ENCODE measurements at places on chromosomes 12 and 14.

DNA sequence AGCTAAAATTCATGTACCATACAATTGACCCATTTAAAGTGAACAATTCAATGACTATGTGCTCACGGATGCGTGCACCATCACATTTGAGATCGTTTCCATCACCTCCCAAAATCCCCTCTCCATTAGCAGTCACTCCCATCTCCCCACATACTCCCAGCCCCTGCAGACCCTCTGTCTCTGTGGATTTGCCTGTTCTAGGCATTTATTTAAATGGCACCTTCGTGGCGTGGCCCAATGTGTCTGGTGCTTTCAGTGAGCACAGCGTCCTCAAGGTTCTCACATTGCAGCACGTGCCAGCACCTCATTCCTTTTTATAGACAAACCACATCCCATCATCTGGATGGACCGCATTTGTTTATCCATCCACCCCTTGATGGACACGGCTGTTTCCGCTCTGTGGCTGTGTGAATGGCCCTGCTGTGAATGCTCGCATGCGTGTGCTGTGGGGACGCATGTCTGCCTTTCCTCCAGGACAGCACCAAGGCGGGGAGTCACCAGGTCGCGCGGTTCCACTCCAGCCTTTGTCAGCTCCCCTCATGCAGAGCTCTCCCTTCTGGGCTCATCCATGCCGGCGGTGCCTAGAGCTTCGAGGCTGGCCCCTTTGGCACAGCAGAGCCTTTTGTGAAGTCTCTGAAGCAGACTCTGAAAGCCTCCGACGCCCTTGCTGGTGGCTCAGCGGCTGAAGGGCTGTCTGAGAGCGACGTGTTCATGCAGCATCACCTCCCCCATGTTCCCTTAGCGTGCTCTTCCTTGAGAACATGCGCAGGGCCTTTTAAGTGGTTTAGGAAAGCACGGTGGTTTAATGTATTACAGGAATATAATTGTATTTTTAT lies 184.4 kb downstream of the KIF26A start:
- DNase-seq, result peak; percentile 10

DNA sequence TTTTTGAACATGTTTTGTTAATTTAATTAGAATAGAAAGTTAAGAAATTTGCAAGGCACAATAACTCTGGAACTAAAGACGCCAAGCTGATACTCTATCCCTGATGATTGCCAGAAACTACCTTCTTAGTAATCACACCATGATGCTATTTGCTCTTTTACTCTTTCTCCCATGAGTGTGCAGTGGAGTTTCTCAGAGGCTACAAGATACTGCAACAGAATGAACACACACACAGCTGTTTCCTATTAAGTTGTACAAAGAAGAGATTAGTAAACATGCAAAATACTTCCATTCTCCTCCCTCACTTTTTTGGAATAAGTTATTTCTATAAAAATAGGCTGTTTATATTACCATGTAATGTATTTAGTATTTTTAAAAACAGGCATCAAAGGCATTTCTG lies 1367.5 kb downstream of the AACS start:
- no peak for DNase-seq

DNA sequence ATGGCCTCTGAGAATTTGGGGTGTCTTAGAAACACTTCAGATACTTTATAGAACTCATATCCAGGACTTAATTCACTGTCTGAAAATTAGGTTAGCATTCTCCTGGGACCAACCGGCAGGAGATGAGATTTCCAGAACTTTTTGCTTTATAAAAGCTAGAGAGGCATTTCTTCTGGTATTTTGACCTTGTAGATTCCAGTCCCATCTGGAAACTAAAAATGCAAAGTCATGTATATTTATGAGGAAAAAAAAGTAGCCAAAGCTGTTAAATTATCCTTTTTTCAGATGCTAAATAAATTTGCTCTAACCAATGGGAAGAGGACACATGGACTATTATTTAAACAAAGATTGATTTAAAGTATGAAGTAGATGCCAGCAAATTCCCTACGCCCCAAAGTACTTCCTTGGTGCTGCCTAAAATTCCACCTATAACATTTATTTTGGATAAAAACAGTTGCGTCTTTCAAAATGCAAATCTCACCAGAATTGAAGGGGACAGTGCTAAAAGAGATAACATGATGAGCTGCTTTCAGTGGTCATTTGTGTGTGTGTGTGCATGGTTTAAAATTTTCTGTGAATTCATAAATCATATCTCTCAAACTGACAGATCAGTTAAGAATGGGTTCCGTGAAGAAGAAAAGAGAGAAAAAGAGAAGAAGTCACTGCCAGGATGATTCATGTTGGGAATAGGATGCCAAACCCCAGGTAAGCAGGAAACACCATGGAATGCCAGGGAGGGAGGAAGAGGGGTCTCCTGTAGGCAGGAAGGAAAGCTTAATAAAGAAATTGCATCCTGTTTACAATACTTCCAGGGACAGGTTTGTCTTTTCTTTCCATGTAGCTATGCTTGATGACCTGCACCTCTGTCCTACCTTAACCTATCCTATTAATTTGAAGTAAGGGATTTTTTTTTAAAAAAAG lies 97.7 kb upstream of the RGS6 start:
- DNase-seq, result no peak

- DNase-seq, result no peak
These were observed 2.3 kb downstream of the CINP start for GRCh38 chr14:102360388-102360787.

DNA sequence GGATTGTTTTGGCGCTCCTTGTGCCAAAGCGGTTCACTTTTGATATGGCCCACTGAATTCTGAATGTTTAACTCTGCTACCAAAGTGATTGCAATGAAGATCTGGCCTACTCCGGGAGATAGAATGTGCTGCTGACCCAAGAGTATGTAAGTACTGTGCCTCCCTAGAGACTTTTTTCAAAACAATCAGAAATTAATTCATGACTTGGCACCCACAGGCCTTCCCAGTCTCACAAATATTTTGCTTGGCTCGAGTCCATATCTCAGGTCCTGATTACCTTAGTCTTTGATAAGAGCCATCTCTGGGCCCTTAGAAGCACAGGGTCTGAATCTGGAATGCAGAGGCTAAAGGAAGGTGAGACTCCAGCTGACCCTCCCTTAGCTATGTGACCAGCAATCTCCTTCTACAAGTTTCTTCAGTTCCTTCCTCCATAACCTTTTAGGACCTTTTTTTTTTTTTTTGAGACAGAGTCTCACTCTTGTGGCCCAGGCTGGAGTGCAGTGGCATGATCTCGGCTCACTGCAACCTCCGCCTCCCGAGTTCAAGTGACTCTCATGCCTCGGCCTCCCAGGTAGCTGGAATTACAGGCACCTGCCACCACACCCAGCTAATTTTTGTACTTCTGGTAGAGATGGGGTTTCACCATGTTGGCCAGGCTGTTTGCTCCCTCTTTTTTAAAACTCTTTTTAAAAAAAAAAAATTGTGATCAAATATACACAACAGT lies 49.5 kb upstream of the METAP2 start:
- no peak for DNase-seq

DNA sequence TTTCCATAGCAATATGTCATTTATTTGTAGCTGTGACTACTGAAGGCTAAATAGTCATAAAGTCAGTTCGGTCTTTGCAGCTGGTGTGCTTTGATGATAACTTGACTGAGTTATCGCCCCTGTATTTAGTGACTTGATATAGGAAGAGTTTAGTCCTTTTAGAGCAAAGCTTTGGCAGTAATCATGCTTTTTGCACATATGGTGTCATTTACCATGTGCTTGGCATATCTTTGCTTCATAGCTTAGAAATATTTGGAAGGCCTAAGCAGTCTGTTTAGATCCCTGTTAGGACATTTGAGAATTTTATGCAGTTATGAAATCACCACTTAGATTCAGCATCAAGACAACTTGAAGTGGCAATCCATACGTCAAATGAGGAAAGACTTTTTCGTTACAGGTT lies 31.6 kb downstream of the POLR3B start:
- no peak for DNase-seq

DNA sequence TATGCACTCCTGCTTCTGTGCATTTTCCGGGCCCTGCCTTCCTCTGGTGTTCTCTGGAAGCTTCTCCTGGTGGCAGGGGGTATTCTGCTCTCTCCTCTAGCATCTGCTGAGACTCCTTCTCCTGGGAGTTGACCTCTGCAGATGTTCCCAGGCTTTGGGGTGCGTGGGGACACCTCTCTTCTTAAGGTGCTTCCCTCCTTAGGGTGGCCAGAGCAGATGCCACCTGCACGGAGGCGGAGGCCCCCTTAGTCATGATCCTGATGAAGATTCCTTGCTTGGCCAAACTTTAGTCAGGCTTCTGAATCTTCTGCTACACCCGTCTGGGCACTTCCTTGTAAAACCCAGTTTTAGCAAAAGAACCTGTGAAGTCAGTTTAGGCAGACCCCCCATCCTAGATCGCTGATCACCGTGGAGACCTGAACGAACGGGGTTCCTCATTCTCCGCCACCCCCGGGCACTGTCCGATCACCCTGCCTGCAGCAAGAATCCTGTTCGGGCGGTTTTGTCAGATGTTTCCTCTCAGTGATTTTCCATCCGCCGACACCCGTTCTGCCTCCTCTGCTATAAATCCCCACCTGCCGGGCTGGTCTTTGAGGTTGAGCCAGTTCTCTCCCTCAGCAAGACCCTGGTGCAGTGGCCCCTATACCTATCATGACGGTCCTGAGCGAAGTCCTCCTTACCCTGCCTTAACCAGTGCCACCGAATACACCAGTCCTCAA lies 111.9 kb downstream of the CALM1 start:
- no peak for DNase-seq

- DNase-seq, result no peak
These were observed 75.1 kb upstream of the ST8SIA1 start for GRCh38 chr12:22409377-22410164.

- no peak for DNase-seq
These were observed 29.0 kb upstream of the MSI1 start for GRCh38 chr12:120397824-120398540.

GRCh38 chr12:116880213-116880816 lies 926 bp downstream of the HRK start:
- no peak for DNase-seq

GRCh38 chr14:33480071-33480886 lies 470.6 kb downstream of the EGLN3 start:
- DNase-seq, result no peak

- peak; percentile 80 for DNase-seq
These were observed 1.6 kb downstream of the TMEM121 start for GRCh38 chr14:105527826-105528585.

DNA sequence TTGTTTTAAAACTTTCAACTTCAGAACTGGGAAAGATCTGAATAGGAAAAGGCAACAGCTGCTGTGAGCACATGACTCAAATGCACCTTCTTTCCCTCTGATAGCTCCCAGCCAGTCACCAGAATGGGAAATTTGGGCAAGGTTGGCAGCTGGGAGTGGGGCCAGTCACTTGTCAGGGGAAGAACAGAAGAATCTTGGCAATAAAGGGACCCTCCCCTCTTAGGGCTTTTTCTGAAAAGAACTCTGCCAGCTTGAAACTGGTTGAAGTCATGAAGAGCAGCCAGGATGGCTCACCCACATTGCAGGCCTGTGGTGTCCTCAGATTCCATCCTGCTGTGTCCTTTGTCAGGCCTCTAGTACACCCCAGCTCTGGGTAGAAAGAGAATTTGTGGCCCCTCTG lies 10.3 kb upstream of the RIC8B start:
- no peak for DNase-seq

DNA sequence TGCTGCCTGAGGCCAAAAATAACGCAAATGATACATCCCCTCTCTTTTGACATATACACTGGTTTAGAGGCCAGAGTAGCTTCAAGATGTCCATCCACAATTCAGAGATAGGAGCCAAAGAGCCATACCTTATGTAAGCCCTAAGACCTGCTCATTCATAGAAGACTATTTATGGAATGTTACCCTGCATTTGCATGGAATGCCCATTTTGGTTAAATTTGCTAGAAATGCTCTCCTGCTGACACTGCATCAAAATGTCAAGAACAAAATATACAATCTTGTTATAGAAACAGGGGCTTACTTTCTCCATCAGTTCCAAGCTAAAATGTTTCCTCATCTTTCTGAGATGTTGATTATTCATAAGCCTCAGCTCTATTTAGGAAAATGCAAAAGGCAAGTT lies 183.3 kb upstream of the CDKN3 start:
- DNase-seq, result no peak

DNA sequence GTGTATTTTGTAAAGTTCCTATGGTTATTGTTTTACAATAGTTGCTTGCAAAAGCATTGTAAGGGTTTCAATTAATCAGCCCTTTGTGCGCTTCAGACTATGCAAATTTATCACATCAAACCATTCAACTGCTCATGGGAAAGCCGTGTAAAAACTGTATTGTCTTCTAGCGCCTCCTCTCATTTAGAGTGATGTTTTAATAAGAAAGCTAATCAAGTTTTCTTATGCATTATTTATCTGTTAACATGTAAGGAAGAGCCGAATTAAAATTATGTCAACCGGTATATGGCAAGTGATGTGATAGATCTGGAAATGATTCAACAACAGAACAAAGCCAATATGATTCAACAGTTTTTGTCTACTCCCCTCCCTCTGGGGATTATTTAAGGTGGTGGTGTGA lies 92.5 kb upstream of the RFX4 start:
- no peak for DNase-seq

GRCh38 chr12:41683513-41684240 lies 461.0 kb downstream of the GXYLT1 start:
- DNase-seq, result no peak

- peak; percentile 45 for DNase-seq
These were observed 222.1 kb downstream of the C12orf42 start for GRCh38 chr12:103273645-103274044.

- no peak for DNase-seq
These were observed 18.1 kb upstream of the TIGAR start for GRCh38 chr12:4302881-4303280.

GRCh38 chr14:61051051-61051450 lies 70.0 kb downstream of the SLC38A6 start:
- DNase-seq, result no peak

- DNase-seq, result no peak
These were observed 36.3 kb downstream of the STON2 start for GRCh38 chr14:81363746-81364378.

GRCh38 chr14:87434680-87435079 lies 558.3 kb downstream of the GALC start:
- peak; percentile 1 for DNase-seq

DNA sequence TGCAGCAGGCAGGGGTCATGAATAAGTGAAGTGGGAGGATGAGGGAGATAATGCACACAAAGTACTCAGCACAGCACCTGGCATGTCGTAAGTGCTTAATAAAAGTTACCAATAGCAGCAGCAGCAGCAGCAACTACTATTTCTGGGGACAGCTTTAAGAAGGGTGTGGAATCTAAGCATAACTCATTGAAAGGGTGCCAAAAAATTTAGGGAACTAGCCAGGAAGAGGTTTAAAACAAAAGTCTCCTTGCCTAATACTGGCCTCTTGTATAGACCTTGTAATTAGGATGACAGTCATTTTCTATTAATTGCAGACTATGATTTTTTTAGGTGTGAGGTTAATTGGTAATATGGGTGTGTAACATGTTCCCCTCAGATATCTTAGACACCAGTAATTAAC lies 179.9 kb downstream of the PTPN11 start:
- DNase-seq, result no peak

GRCh38 chr12:112828541-112828940 lies 37.0 kb downstream of the RPH3A start:
- DNase-seq, result no peak

GRCh38 chr14:96341323-96341722 lies 21.8 kb downstream of the ATG2B start:
- DNase-seq, result no peak

GRCh38 chr12:104496336-104496735 lies 39.6 kb downstream of the CHST11 start:
- DNase-seq, result no peak

All from NCI-H2081 (cell line).